Activated CD8-positive, alpha-beta memory T cell treated with anti-CD3 and anti-CD28 coated beads for 24 hours (primary cell): ENCODE measurements at places on chromosomes 16 and 17.

GRCh38 chr17:20914658-20915057 is 128.2 kb downstream of the USP22 start:
- no peak for DNase-seq

DNA sequence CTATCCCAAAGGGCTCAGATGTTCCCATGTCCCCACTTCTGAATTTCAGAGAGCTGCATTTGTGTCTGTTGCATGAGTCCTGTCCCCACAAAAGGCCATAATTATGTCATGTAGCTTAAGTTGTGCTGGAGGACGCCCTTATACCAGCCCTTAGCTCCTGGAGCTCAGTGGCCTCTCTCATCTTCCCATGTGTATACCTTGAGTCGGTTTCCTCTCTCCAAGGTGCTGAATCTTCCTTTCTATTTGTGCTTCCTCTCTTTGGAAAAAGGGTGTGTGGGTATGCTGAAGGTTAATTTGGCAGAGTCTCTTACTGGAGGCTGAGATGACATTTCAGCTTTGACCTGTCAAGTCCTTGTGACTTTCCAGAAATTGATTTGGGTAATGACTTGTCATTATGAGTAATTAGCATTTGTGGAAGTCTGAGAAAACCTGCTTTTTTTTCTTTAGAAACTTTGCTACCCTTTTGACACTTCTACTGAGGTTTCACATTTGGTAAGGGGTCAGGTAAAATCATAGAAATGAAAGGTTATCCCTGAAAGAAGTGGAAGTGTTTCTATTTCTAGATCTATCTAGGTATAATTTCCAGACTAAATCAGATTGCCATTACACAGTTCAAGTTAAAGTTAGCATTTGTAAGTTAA is 185.4 kb downstream of the ABCC12 start:
- DNase-seq: no peak

DNA sequence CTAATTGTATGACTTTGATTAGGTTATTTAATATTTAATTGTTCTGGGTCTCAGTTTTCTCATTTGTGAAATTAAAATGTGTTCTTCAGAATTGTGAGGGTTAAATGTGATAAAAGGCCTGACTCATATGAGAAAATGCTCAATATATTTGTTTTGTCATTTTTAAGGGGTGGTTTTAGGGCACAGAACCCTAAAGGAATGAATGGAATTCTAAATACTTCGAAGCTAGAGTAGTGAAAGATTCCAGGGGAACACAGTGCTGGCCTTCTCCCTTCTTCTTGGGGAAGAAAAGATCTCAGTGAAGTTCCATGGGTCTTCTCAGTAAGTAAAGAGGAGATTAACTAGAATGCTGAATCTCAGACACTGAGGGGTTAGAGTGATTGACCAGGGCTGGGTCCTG is 3.9 kb upstream of the SMPD3 start:
- no peak for DNase-seq

DNA sequence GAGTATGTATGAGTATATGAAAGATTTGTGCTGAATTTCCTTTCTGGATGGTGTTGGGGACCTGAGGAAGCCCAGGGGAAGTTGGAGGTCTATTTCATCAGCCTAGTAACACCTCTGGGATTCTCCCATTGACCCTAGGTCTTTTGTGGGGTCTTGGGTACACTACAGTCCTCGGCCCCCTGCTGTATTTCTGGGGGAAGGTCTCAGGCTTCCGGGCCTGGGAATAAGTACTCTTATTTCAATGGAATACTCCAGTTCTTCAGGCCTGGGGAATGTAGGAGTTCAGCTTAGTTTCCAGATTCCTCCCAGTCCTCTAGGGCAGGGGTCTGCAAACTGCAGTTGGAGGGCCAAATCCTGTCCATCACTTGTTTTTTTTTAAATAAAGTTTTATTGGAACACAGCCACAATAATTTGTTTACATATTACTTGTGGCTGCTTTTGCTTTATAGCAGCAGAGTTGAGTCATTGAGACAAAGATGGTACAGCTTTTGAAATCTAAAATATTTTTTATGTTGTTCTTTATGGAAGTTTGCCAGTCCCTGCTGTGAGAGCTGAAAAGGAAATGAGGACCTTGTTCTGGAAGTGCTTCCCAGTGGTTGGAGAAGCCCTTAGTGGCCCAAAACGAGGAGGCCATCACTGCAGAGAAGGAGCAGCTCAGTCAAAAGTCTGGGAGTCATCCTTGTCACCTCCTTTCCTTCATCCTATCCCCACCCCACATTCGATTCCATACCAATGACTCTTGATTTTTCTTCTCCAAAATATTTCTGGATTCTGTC is 142.5 kb upstream of the HS3ST2 start:
- DNase-seq: peak; percentile 33

- no peak for DNase-seq
Observed at GRCh38 chr17:14452856-14453255, 152.0 kb downstream of the HS3ST3B1 start.

DNA sequence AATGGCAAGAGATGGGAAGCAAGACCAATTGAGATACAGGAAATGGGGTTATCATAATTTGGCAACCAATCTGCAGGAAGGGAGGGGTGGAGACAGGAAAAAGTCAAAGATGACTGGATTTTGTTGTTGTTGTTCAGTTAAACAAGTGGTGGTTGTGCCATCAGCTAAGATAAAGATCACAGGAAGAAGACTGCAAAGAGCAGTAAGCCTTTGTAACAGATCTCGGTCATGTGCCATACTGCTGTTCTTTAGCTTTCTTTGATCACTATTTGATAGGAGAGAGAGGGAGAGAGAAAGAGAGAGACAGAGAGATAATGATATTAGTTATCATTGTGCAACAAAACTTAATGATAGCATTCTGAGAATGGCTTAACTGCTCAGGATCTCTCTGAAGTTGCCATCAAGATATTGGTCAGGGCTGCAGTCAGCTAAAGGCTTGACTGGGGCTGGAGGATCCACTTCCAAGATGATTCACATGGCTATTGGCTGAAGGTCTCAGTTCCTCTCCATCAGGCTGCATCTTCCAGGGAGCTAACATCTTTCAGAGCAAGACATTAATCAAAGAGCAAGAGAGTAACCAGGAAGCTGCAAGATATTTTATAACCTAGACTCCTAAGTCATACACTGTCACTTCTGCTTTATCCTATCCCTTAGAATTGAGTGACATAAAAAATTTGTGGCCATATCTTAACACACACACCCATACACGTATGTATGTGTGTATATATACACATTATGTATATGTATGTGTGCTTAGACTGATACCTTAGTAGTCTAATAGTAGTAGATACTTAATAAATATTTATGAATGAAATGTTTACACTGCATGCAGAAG is 405.0 kb downstream of the SHISA9 start:
- DNase-seq: no peak

DNA sequence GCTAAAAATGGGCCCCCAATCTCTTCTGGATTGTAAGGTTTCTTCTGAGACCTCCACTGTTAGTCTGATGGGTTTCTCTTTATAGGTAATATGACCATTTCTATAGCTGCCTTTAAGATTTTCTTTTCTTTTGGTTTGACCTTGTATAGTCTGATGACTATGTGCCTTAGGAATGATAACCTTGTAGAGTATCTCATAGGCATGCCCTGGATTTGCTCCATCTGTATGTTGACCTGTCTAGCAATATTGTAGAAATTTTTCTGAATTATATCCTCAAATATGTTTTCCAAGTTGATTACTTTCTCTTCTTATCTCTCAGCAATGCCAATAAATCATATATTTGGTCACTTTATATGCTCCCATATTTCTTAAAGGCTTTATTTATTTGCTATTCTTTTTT is 1403.8 kb upstream of the GOT2 start:
- no peak for DNase-seq

DNA sequence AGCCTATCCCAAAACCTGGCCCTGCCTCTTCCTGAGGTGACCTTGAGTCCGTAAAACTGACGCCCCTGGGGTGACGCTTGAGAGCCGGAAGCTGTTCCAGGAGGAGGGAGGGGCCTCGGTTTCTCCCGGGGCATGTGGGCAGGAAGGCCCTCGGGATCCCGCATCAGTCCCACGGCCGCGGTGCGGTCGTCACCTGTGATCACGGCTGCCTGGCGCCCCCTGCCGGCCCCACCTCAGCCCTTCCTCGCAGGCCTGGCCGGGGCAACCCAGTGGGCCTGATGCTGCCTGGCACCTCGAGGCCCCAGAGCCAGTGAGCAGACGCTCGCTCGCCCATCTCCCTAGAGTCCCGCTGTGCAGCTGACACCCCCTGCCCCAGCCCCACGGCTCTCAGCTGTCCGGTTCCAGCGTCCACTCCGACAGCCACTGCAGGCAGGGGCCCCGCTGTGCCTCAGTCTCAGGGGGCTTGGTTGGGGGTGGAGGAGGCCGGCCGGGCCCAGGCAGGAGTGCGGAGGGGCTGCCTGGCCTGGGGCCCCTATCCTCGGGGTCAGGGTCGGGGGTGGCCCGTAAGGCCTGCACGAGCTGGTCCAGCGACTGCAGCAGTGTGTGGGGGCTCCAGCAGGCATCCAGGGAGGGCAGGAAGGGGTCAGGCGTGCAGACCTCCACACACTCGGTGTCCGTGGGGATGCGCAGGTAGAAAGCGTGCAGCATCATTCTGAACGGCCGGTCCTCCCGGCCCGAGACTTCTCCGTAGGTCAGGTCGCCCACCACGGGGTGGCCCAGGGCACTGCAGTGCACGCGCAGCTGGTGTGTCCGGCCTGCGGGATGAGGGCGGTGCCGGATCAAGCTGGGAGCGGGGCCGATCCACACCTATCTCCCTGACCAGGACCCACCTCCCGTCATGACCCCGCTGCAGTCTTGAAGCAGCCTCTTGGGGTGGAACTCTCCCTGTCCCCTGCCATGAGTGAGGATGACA is 2.3 kb downstream of the RPUSD1 start:
- peak; percentile 90 for DNase-seq

- no peak for DNase-seq
Observed at GRCh38 chr17:17412326-17412725, 64.5 kb upstream of the MED9 start.

DNA sequence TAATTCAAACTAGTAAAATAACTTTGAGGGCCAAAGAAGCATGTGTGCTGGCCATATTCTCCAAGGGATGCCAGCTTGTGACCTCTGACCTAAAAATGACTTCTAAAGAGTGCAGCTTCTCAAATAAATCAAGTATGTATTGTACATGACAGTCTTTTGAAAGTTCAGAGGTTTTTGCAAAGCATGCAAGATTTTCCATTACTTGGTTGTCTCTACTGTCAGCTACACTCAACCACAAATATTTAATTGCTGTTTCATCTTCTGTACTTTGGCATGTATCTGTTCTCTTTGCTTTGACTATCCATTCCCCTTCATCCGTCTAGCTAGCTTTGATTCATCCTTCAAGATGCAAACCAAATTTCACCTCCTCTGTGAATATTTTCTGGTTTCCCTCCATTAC is 121.9 kb upstream of the HS3ST2 start:
- DNase-seq: no peak

GRCh38 chr16:74216319-74216718 is 80.3 kb upstream of the PSMD7 start:
- no peak for DNase-seq

DNA sequence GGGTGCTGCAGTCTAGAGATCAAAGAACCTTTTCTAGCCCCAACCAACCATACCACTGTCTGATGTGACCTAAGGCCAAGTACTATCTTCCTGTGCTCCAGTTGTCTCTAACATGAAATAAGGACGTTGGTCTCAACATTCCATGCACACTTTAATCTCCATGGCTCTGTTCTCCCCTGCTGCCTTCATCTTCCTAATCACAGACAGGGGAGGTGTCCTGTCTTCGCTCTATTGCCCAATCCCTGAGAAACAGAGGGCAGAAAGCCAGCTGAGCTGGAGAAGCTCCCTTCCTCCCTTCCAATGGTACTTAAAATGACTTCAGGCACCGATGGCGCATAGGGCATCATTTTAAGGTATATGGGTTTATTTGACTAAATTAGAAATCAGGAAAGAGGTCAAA is 148.9 kb upstream of the GNAO1 start:
- DNase-seq: no peak

GRCh38 chr17:19346351-19347255 is 15.9 kb downstream of the B9D1 start:
- no peak for DNase-seq

DNA sequence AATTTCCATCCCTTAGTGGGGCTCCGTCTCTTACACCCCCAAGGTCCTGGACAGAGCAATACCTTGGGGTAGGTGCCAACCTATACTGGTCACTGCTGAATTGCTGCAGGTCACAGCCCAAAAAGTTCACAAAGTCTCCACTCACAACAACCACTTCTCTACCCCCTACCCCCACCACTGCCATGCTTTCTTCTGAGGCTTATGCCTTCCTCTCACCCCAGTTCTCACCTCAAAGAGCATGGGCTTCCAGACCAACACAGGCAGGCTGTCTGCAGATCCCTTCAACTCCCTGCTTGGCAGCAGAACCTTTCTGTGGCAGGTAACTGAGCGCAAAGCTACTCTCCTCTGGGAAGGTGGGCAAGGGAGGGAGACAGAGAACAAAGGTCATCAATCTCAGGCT is 35.5 kb downstream of the C16orf78 start:
- DNase-seq: no peak

- DNase-seq: no peak
Observed at GRCh38 chr17:43875476-43876147, 28.6 kb downstream of the CD300LG start.

- DNase-seq: no peak
Observed at GRCh38 chr17:78206298-78206697, 7.8 kb upstream of the BIRC5 start.

DNA sequence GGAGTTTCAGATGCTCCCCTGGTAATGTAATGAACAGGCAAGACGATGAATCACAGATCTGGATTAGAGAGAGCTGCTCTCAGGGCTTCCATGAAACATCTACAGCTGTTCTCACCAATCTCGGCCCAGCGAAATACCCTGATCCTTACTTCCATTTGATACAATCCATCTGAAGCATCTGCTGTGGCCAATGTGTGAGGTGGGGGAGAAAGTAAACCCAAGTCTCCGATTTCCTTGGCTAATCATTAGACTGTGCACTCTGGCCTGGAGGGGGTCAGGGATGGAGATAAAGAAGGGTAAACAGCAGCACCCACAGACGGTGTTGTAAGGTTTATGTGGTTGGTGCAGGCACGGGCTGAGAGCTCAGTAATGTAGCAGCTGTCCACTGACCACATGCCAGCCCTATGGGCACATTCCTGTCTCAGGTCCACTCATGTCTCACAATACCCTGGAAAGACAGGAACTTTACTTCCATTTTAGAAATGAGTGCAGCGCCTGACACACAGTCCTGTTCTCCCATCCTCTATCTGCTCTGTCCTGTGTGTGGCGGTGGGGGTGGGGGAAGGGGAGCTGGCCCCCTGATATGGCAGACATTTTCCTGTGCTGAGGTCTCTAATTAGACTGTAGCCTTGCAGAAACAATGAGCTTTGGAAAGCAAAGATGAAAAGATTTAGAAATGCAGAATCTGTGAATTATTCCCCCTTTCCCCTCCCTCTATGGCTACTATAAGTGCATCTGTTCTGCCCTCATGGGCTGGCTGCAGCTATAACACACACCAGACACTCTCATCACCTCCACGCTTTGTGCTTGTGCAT is 48.3 kb upstream of the ERN1 start:
- DNase-seq: no peak

DNA sequence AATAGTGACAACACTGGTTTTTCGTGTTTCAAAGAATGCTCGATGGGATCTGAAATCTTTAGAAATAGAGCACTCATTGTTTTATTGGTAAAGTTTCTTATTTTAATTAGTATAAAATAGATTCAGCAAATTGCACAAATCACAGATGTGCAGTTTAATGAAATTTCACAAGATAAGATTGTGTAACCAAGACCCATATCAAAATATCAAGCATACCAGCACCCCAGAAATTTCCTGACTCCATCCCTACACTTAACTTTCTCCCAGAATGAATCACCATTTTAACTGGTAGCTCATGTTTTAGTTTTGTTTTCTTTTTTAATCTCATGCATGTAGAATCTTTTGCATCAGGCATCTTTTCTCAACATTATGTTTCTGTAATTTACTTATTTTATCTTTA is 185.9 kb downstream of the KCNJ2 start:
- no peak for DNase-seq

- DNase-seq: no peak
Observed at GRCh38 chr17:32504166-32504990, 17.6 kb downstream of the CDK5R1 start.
